Ovary (tissue), 10 donors: ENCODE measurements at places on chromosomes 3 and 15. TPM values are rescaled to one million over a fixed set of nuclear protein-coding genes. Genes with fewer than 3 reads are reported as not detected.

Gene LRRC3B
- polyA plus RNA-seq = 0.40 TPM

Gene PTH1R
- polyA plus RNA-seq = 3.8 TPM

Gene GOLGA8R
- polyA plus RNA-seq = 2.6 TPM

Gene FANCD2OS
- polyA plus RNA-seq = not detected

Gene STRC
- 0.29 TPM for polyA plus RNA-seq

Gene CCDC54
- not detected for polyA plus RNA-seq

Gene MEX3B
- polyA plus RNA-seq = 7.6 TPM

Gene ADAMTS17
- polyA plus RNA-seq = 2.2 TPM

Gene BDH1
- 11.7 TPM for polyA plus RNA-seq

Gene FBXO40
- polyA plus RNA-seq = 0.63 TPM

Gene SEMA5B
- 1.3 TPM for polyA plus RNA-seq

Gene ZBTB47
- 18.8 TPM for polyA plus RNA-seq

Gene GOLGB1
- 18.9 TPM for polyA plus RNA-seq

Gene PLCH1
- 0.12 TPM for polyA plus RNA-seq

Gene MCF2L2
- polyA plus RNA-seq = 0.39 TPM

Gene ITIH3
- 14.2 TPM for polyA plus RNA-seq

Gene ALDH1A3
- 9.9 TPM for polyA plus RNA-seq
